Fibroblast of lung (primary cell): ENCODE measurements at places on chromosomes 6 and 20. TPM values are rescaled to one million over a fixed set of nuclear protein-coding genes. Genes with fewer than 3 reads are reported as not detected.

The CAP2 gene
- polyA plus RNA-seq: 23.4 and 38.1 TPM in 2 replicates

DNA sequence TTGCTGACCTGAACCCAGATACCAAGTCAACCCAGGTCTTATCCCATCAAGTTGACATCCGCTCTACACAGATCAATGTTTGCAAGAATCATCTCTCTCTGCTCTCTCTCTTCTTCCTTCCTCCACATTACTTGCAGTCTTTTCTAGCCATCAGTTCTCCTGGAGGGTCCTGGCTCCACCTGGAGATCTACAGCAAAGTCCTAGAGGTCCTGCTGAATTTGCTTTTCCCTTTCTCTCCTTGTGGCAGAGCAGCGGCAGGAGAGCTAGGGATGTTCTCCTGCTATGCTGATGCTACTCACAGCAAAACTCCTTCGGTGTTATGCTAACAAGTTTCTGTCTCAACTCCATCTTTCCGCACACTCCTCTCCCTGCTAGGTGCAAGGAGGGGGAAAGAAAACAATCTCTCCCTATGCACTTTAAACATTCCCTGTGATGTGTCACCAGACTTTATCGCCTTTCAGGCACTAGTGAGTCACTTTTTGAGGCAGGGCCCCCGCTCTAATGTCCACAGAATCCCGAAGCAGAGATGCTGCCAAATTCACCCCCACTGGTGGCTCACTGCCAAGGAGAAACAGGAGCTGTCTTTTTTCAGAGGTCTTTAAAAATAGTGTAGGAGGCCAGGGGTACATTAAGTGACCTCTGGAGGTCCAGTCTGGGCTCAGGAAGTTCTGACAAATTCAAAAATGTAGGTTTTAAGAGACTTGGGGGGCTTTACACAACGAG lies 62.6 kb downstream of the FAM50B start:
- peak; percentile 85 for DNase-seq

GRCh38 chr20:50345712-50346373 lies 155.2 kb downstream of the CEBPB start:
- DNase-seq: no peak

DNA sequence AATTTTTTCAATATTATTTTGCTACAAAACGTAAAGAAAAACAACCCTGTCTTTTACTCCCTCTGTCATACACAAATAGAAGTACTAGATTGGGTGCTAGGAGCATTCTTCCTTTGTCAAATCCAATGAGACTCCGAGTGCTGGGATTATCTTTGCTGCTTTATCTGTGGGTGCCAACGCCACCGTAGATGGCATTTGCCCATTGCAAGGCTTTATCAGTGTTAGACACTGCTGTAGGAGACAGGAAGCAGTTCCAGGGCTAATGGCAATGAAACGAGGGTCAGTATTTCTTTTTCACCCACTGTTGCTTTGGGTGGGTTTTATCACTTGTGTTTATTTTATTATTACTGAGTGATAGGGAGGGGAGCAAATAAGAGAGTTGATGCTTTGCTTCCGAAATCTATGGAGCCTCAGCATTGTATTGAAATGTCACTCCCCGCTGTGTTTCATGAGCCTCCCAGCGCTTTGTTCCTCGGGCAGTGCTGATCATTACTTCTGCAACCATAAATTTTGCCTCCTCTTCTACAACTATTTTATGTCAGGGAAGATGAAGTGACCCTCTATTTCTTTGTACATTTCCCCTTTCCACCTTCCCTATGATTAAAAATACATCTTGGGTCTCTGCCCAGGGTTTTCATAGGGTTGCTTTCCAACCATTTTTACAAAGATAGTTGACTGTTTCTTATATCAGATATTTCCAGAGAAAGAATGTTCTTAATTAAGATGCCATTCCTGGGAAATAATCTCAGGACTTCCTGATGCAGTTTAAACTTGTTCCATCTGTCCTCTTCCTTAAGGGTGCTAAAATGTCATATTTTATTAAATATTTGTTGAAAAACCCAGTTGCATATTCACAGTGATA lies 86.7 kb upstream of the LAMP5 start:
- no peak for DNase-seq

DNA sequence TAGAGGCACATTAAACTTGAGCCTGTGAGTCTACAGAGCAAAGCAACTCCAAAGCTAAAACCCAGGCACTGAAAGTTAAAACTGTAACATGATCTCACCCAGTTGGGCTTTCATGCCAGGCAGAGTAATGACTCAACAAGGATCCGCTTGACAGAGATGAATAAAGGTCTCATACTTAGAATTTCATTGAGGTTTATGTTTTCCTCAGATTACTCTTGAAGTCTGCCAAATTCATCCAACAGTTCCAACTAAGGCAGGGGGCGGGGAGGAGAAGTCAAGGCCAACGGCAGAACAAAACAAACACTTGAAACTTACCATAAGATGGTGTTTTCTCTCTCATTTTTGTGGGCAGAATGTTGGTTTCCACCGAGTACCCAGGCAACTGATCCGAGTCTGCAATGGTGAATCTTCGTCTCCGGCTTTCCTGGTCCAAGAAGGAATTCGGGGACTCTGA lies 54.0 kb upstream of the IPCEF1 start:
- DNase-seq: peak; percentile 99

GRCh38 chr6:43922426-43923375 lies 152.7 kb downstream of the VEGFA start:
- no peak for DNase-seq

DNA sequence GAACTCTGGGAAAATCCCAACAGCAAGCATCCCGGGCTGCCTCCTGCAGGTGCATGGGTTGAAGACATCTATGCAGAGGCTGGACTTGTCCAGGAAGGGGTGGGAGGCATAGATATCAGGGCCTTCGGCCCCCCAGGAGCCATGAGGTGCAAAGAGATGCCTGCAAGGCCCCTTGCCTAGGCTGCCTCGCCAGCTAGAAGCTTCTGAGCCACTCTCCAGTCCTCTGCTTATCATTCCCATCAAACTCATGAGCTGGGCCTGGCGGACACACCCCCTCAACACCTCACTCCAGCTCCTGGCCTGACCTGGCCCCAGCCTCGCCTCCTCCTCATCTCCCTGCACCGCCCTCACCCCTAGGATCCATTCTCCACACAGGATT lies 152.4 kb upstream of the PTPN1 start:
- DNase-seq: no peak

GRCh38 chr6:169316651-169317050 lies 63.0 kb upstream of the THBS2 start:
- DNase-seq: no peak

- DNase-seq: peak; percentile 34
These were observed 179.7 kb upstream of the MYLIP start for GRCh38 chr6:15948930-15949900.

The TXLNB gene
- 0.15 and 0.36 TPM in 2 replicates for polyA plus RNA-seq

- DNase-seq: no peak
These were observed 40.8 kb downstream of the HDAC2 start for GRCh38 chr6:113930183-113930582.

The SIM1 gene
- not detected in 2 replicates for polyA plus RNA-seq

The NHSL1 gene
- 9.5 and 19.5 TPM in 2 replicates for polyA plus RNA-seq

- DNase-seq: no peak
These were observed 118.2 kb downstream of the TENT5A start for GRCh38 chr6:81634155-81634880.

DNA sequence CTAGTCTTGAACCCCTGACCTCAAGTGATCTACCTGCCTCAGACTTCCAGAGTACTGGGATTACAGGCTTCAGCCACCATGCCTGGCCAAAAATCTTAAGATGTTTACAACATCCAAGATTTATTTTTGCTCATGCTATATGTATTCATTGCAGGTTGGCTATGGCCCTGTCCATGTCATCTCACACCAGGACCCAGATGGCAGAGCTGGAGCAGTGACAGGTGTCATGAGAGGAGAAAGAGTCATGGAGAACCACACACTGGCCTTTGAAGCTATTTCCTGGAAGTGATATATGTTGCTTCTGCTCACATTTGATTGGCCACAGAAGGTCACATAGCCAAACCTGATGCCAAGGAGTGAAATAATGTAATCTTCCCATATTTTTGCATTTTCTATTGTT lies 13.8 kb upstream of the DDR1 start:
- no peak for DNase-seq

- DNase-seq: no peak
These were observed 79.2 kb upstream of the PHACTR2 start for GRCh38 chr6:143598466-143599080.

DNA sequence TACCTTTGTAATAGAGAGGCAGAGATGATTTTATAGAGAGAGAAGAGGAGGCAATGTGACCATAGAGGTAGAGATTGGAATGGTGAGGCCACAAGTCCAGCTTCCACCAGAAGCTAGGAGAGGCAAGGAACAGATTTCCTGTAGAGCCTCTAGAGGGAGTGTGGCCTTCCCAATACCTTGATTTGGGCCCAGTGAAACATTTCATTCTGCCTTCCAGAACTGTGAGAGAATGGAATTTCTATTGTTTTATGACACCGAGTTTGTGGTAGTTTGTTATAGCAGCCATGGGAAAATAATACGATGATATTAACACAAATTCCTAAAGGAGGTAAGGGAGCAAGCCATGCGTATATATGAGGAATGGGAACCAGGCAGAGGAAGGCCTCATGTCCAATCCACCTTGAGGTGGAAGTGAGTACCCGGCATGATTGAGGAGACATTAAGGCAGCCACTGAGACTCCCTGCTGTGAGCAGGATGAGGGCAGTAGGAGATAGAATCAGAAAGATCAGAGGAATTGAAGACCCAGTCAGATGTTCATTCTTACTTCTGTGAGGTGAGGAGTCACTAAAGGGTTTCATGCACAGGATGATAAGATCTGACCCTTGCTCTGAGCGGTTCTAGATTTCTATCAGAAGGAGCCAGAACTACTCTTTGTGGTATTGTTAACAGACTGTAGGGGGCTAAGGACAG lies 636.3 kb upstream of the IMPG1 start:
- no peak for DNase-seq

DNA sequence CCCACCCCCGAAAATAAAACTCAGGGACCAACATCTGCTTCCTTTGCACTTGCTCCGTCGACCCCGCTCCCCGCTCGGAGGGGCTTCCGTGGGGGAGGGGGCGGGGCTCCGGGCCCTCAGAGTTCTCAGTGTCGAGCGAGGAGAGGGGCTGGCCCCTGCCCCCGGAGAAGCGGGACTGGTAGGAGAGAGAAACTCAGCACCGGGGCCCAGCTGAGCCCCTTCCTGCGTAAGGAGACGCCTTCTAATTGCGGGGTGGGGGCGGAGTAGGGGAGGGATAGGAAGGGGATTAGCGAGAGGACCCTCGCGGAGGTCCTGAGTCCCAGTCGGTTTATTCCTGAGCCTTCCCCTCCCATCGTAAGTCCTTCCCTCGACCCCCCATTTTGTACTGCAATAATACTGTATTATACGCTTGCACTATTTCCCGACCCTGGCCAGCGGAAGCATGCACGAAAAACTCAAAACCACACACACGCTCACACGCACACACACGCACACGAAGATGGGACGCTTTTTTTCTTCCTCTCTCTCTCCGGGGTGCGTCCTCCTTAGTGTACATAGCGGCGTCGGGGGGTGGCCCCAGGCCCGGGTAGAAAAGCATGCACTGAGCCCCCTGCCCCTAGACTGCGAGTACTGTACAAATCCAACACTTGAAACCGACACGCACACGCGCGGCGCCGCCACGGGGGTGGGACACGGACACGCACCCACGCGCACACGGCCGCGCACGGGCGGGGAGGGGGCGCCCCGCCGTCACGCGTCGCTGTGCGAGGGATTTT lies 22.1 kb upstream of the SLC22A7 start:
- DNase-seq: no peak

DNA sequence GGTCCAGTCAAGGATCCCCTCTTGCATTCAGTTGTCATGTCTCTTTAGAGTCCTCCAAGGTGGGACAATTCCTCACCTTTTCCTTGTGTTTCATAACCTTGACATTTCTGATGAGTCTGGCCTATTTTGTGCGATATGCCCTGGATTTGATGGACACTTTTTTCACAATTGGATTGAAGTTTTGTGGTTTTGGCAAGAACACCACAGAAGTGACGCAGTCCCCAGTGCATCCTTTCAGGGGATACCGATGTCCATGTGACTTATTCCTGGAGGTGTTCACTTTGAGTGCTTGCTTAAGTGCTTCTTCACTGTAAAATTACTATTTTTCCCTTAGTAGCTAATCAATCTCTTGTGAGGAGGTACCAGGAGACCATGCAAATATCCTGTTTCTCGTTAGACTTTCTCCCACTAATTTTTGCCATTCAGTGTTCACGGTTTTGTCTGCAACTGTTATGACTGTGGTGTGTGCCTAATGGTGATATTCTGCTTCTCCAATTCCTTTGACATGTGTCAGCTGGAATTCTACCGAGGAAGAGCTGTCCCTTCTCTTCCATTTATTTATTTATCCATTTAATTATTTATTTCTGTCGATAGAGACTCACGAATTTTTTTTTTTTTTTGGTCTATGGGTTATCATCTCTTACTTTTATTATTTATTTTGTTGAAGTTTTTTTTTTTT lies 30.8 kb downstream of the BPIFB4 start:
- no peak for DNase-seq

- peak; percentile 45 for DNase-seq
These were observed 22.5 kb upstream of the HFE start for GRCh38 chr6:26064619-26065257.

- no peak for DNase-seq
These were observed 47.6 kb downstream of the EZR start for GRCh38 chr6:158771399-158772152.

The OPN5 gene
- not detected in 2 replicates for polyA plus RNA-seq

DNA sequence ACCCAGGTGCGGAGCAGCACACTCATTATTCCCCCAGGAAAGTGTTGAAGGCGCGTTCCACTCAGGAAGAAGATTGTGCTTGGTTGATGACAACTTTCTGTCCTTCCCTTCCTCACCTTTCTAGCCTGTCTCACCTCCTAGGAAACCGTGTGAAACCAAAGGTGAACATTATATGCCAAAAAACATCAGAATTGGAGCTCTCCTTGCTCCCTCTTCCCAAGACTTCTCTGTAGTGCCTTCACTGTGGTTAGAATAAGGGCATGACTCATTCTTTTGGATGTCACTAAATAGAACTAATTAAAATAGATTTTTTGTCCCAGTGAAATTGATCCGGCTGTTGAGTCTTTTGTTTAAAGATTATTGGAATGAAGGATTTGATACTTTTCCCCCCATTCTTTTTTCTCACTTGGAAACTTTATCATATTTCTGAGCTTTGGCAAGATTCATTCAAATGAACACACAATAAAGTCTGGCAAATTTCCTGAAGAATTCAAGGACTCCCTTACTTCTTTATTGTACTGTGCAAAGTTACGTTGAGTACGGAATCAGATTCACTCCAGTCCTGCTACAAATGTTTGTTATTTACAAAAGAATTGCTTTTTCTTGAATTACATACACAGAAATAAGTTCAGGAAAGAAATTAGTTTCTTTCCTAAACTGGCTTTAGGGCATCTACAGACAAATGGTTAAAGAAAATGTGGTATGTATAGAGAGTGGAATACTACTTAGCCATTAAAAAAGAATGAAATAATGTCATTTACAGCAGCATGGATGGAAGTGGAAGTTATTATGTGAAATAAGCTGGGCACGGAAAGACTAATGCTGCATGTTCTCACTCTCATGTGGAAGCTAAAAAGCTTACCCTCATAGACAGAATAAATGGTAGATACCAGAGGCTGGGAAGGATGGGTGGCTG lies 142.8 kb upstream of the AKAP12 start:
- peak; percentile 59 for DNase-seq
